ENCODE measurements at places on chromosomes 3 and 15.

GRCh38 chr3:52721730-52722008, 15.8 kb downstream of the SPCS1 start:
- no peak for DNase-seq

DNA sequence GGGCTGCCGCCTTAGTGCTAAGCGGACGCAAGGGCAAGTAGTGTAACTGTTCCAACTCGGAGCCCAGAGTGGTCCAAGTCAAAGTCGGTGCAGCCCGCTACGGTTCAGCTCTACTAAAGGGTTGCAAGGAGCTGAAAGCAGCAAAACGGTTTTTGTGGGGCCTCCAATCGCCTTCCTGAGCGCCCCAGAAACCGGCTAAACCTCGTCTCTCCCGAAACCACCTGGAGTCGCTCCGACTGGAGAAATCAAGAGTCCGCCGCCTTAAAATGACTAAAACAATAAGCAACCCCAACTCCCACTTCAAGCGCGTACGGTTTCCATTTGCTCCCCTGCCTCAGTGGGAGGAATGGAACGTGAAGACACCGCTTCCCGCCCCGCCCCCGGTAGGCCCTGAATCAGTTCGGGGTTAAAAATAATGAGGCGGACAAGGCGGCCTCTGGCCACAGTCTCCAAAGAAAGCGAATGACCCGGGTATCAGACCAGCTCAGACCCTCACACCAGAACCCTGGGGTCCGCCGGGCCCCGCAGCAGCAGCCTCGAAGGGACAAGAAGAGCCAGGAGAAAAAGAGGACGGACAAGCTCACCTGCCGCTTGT, 401 bp downstream of the SEC11A start:
- DNase-seq, result no peak

- DNase-seq, result no peak
Measured at GRCh38 chr3:186998937-186999368, 68.6 kb downstream of the ST6GAL1 start.

DNA sequence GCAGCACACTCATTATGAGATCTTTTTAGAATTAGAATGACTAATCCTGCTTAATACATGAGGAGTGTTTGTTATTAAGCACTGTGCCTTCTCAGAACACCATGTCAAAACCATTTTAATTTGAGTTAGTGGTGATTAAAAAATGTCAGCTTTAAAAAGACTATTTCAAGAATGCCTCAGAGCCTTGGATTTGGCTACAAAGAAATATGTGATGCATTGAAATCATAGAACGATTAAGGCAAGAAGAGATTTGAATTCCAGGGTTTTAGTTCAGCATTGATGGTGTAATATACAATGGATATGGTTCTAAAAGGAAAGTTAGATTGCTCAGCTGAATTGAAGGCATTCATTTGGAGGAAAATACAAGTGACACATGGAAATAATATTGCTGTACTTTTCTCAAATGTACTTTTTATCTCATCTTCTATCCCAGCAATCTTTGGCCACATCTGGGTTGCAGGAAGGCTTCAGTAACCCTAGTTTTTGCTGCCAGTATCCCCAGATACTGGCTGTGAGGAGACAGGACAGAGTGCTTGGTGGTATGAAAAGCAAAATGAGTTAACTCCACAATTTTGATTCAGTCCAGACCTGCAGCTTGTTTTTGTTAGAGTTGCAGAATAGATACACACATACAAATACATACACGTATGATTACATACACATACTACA, 303.8 kb downstream of the CLSTN2 start:
- no peak for DNase-seq

DNA sequence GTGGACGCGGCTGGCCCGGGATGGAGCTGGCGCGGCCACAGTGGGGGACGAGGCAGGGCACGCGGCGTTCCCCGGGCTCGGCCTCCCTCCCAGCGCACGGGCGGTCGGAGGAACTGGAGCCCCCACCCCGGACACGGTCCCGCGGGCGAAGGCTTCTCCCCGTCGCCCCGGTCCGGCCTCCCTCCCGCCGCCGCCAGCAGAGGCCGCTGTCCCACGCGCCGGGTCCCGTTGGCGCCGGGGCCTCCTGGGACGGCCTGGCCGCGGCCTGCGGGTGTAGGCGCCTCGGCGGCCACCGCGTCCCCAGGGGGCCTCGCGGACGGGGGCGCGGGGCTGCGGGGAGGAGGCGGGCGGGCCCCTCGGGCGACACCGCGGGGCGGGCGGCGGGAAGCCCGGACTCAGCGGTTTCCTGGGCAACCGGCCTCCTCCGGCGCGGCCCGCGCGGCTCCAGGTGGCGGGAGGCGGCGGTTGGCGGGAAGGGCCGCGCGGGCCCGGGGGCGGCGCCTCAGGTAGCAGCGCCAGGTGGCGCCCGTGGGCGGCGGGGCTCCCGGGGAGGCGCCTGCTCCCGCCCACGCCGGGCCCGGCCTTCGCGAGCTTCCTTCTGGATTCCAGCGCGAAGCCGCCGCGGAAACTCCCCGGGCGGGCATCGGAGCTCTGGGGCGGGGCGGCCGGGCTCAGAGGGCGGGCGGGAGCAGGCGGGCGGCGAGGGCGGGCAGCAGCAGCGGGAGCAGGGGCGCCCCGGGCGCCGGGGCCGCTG, 26.7 kb downstream of the MELTF start:
- DNase-seq, result peak; percentile 51

- DNase-seq, result no peak
Measured at GRCh38 chr3:187323091-187323490, 31.6 kb upstream of the MASP1 start.

DNA sequence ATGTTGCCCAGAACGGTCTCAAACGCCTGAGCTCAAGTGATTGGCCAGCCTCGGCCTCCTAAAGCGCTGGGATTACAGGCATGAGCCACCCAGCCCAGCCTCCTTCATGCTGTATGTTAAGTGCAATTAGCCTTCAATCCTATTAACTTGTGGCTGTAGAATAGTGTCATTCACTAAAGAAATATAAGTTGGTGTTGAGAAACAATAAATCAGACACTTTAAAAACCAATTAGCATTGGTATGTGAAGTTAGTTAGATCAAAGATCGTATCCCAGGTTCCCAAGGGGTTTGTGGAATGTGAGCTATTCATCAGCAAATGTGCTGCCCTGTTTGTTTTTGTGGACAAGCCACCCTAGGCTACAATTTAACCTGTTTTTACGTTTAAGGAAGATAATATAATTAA, 11.0 kb upstream of the PIK3CB start:
- no peak for DNase-seq

GRCh38 chr3:153783741-153784480, 337.3 kb upstream of the ARHGEF26 start:
- no peak for DNase-seq

DNA sequence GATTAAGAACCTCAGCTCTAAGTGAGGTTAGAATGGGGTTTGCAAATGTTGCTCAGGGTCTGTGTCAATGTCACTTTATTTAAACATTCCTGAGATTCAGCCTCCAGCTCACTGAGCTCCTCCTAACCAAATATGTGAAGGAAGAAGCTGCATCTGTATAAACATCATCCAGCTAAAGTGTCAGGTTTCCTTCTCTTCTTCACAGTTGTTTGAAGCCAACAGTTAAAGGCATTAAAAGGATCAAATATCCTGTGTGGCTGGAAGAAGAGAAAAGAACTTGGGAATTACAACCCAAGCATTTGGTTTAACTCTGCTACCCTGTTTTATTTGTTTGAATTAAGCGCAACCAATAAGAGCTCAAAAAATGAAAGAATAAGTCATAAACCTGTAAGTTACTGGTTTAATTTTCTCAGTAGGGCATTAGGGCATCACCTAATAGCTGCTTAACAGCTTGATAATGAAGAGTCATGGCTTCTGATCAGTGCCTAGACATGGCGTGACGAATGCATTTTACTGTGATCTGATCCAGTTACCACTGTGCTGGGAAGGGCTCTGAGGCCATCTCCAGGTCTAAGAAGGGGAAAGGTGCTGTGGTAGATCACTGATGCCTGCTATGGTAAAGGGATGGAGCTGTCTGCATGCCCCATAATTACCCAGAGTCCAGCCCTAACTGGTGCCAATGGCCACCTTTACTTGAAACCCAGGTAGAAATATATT, 165.7 kb upstream of the TSC22D2 start:
- peak; percentile 39 for DNase-seq

GRCh38 chr3:128372707-128373533, 93.8 kb downstream of the DNAJB8 start:
- no peak for DNase-seq

GRCh38 chr3:97037294-97037943, 223.0 kb downstream of the EPHA6 start:
- DNase-seq, result no peak

GRCh38 chr3:52388933-52389332, 56.0 kb downstream of the SEMA3G start:
- DNase-seq, result no peak

- no peak for DNase-seq
Measured at GRCh38 chr15:76426941-76427340, 90.4 kb downstream of the ISL2 start.

DNA sequence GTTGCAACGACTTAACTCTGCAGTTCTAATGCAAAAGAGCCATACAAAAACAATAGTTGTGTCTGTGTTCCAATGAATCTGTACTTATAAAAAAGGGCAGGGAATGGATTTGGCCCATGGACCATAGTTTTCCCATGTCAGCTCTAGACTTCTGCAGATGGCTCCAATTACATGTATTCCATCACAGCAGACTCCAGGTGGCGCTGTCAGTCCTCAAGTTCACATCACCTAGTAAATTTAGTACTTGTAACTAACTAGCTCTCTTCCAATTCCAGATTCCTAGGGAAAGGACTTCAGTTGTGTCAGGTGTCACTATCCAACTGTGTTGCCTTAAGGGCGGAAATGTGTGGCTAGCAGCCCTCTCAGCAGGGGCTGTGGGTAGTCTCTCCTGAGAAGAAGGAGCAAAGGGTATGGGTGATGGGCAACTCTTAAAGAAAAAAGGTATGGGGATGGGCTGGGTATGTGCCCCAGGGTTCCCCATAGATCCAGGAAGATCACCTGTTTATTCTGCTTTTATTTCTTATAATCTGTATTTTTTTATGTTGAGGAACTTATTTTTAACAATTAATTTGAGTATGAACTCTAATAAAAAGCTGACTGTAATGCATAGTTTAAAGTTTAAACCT, 36.2 kb downstream of the BBS4 start:
- peak; percentile 19 for DNase-seq

DNA sequence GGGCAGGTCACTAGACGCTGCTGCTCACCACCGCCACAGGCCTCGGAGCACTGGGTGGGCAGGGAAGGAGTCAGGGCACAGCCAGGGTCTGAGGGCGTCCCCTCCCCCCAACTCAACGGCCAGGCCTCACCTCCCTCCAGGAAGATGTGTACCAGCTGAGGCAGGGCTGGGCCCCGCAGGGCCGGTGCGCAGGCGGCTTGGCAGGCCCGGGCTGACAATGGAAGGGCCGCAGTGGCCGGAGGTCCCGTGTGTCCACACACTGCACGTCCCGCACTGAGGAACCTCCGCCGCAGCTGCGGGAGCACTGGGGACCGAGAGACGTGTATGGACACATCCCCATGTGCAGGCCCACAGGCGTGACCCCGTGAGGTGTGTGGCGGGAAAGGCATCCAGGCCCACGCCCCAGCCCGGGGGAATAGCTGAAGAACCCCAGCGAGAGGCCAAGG, 47.4 kb downstream of the ADAMTS7 start:
- no peak for DNase-seq

- no peak for DNase-seq
Measured at GRCh38 chr3:118810499-118811035, 224.1 kb downstream of the IGSF11 start.

DNA sequence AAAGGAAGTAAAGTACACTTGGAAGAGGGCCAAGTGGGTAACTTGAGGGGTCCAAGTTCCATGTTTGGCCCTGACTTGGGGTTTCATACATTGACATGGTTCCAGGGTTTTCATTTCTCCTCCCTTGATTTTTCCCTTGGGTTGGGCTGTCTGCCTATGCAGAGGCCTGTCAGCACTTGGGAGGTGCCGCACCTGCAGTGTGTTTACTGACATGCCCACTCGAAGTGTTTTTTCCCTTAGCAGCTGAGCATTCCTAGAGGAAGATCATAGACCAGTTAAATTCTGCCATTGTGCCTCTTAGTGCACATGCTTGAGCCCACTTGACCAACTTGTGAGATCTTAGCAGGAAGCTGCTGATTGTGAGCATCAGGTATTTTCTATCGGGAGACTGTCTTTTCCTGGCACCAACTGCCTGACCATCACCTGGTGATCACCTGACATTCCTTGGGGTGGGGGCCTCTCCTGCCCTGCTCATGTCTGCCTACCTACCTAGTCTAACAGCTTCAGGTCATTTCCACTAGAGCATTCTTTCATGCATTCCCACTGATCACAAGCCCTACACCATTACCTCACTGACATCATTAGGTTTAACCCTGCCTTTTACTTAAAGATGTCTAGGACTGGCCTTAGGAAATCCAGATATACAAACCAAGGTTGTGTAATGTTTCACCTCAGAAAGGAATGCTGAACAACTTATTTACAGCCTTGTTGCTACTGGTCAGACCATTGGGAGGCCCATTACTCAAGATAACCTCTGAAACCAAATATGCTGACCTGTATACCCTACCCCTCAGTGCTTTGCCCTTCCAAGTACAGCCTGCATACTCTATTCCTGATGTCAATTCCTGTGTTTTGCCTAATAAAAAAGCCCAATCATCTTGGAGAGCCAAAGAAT, 68.3 kb downstream of the CD47 start:
- DNase-seq, result no peak

DNA sequence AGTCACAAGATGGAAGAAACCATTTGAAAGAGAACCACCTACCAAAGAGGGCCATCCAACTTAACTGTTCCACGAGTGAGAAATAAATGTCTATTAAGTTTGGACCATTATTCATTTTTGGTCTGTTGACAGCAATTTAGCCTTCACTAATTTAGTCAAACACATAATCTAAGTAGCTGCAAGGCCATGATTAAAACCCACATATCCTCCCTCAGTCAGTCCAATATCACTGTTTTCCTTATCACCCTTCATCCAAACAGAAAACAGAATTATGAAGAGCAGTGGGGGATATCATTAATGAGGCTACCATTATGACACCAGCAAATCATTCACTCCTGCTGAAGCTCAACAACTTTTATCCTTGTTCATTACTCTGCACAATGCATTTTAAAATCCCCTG, 52.0 kb downstream of the PIK3CB start:
- DNase-seq, result no peak

DNA sequence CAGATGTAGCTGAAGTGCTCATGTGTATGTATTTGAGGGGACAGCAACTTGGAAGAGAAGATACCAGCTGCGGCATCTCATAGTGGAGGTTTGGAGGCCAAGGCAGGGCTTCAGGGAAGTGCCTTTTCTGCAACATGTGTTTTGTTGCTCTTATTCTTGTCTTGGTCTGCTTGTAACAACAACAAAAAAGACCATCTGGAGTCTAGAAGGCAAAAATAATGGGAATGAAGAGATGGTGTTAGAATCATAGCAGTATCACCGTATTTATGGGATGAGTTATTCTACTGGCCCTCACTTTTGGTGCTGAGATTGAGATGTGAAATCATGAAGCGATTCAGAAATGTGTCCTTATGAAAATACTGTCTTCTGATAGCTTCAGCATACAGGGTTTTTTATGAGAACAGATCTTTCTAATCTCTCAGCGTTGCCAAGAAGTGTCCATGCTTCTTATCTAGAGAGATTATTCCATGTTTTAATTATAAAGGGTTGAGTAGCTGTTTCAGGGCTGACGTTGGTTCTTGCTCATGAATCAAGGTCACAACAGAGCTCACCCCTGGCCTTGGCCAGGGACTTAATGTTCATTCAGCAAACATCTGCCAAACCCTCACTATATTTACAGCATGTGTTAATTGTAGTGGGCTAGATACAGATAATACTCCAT, 58.0 kb downstream of the ITPR1 start:
- no peak for DNase-seq

- DNase-seq, result no peak
Measured at GRCh38 chr3:14016900-14017475, 107.7 kb downstream of the CHCHD4 start.

- no peak for DNase-seq
Measured at GRCh38 chr15:91947683-91948608, 94.4 kb downstream of the SLCO3A1 start.

All from DMS 273 treated with DMSO at 0.1 percent for 48 hours (cell line).